NCI-H510A (cell line): ENCODE measurements at places on chromosomes 1 and 21.

GRCh38 chr1:10791105-10791951, 5.1 kb downstream of the CASZ1 start:
- DNase-seq, result peak; percentile 38

- DNase-seq, result no peak
Measured at GRCh38 chr1:154864189-154864975, 5.7 kb downstream of the KCNN3 start.

DNA sequence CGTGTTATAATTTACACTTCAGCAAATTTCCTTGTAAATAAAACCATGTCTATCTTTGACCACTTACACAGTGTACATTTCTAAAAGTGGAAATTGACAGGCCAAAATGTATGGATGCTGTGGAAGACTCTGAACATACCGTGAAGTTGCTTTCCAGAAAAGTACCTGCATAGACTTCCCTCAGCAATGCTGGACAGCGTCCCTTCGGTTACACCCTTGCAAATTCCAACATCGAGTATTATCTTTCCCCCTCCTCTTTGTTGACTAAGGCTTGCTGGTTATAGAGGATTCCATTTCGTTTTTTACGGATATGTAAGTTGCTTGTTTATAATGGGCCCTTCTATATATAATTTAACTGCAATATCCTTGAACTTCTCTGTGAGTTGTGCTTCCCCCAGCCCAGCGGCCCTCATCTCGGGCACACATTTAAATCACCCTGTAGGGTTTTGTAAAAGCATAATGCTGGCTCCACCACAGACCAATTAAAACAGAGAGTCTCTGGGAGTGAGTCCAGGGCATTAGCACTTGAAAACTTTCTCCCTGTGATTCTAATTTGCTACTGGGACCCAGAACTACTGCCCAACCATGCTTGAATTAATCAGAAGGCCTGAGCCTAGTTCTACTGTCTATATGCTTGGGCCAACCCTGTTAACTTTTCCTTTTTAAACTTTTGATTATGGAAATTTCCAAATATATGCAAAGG, 230.3 kb downstream of the GRIK3 start:
- DNase-seq, result no peak

- DNase-seq, result no peak
Measured at GRCh38 chr1:29670752-29671151, 434.4 kb downstream of the PTPRU start.

DNA sequence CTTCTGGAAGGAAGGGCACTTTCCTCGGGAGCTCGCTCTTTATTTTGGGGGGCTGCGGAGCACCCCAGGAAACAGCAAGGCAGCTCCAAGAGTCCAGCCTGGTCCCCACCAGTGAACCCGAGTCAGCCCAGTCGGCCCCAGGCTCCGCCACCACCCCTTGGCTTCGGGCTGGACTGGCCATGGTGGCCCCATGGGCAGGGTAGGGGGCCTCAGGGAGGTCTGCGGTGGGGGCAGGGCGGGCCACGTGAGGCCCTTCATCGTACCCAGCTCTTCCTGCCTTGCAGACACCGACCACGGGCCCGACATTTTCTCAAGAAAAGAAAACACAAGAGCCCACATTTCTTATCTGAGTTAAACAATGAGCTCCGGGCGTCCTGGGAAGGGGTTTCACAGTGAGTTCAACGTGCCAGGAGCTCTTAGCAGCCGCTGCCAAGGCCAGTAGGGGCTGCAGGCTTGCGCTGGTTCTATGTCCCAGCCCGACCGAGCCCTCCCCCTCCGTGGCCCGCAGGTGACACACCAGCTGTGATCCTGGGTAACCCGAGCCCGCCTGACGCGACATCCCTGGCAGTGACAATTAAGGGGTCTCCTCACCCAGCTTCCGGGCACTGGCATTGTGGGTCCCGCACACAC, 66.2 kb downstream of the PRDM16 start:
- no peak for DNase-seq

DNA sequence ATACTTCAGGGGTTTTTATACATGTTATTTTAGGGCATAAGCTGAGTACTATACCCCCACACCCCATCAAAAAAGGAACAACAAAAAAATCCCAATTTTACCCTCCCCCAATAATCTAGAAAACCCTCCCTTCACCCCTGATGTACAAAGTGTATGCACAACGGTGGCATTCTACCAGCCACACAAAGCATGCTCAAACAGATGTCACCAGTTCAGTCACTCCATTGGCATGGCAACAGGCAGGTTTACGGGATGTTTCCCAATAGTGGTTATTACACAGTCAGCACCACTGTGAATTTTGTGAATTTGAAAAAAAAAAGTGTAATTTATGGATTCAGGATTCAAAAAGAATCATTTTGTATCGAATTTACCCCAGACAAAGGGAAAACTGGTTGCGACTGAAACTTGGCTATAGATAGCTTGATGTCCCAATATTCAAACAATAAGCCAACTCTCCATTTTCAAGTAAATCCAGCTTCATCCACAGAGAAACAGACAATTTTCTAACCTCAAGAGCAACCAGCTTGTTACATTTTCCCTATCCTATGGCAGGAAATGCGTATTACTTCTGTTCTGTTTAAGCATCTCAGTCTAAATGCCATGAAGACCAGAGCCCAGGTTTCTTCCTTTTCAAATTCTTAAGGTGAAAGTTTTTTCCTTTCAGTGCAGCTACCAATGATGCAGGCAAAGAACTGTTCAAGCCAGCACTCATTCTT, 34.0 kb upstream of the SLC45A3 start:
- DNase-seq, result no peak
